ENCODE measurements at places on chromosomes 1 and 21.

- DNase-seq, result no peak
Measured at GRCh38 chr21:33308586-33309490, 15.9 kb upstream of the IFNAR1 start.

- DNase-seq, result no peak
Measured at GRCh38 chr1:109564194-109564878, 15.9 kb downstream of the GNAI3 start.

DNA sequence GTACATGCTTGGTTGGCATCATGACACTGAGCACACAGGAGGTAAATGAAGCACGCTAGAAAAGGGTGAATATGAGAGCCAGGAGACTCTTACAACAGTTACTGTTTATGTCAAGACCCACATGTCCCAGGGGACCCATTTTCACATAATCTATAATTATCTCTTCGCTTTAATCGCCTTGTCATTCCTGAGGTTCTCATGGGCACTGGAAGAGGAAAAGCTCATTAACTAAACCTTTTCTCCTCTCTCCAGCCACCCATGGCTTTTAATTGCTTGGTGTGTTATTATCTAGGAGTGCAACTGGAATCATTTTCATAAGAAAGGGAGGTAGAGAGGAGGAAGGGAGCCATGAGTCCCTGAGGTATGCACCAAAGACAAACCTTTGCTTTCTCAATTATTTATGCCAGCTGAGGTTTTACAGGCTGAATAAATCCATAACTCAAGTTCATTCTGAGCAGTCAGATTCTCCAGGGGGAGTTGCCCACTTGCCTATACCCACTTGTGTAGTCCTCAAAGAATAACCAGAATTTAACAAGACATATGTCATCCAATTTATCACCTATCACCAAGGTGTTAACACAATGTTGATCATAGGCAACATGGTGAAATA lies 77.4 kb downstream of the ACBD6 start:
- no peak for DNase-seq

GRCh38 chr1:159248311-159248710 lies 43.6 kb downstream of the ACKR1 start:
- DNase-seq, result no peak

DNA sequence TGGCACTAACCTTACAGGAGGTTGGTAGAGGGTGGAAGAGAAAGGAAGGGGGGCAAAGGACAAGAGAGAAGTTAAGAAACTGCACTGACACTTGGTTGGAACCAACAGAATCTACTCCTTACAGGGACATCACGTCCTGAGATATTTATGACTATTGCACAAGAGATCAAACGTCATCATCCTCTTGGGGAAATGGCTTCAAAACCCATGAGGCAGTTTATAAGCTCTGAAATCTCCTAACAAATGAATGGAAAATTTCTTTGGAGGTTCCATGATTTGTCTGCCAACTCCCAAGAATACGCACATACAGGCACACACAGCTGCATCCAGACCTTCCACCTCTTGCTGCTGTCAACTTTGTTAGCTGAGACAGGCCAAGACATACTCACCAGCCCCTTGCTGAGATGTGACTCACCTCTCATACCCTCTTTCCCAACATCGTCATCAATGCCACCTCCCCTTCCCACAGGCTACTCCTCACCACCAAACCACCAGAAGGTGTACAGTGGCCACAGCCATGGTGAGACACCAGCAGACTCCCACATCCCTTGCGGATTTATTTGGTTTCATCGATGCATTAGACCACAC lies 135.5 kb downstream of the SETD4 start:
- DNase-seq, result no peak

GRCh38 chr21:34513129-34513675 lies 1.2 kb upstream of the KCNE1 start:
- no peak for DNase-seq

DNA sequence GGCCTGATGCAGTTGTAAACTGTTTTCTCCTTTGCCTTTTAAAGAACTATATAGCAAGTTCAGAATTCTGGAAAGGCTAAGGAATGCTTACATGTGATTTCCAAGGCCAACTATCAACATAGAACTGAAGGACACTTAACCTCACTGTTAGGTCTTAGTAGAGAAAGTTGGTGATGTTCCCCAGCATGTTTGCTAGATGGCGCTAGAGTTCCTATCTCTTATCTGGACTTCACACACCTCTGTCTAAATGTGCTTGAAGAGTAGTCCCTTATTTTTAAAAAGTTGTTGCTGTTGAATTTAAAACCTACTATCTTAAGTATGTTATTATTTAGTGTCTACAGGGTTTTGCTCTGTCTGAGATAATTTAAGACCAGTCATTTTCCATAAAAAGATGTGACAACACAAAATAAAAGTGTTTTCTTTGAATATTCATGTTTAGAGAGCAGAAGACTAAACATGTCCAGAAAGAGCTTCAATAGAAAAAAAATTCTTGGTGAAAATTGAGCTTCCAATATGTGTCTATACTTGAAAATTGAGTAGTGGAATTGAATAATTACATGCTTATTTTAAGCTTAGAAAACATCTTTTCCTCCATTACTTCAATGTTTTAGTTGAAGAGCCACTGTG lies 237.3 kb downstream of the S1PR1 start:
- DNase-seq, result no peak

GRCh38 chr1:232127190-232127589 lies 500.6 kb downstream of the DISC1 start:
- DNase-seq, result no peak

DNA sequence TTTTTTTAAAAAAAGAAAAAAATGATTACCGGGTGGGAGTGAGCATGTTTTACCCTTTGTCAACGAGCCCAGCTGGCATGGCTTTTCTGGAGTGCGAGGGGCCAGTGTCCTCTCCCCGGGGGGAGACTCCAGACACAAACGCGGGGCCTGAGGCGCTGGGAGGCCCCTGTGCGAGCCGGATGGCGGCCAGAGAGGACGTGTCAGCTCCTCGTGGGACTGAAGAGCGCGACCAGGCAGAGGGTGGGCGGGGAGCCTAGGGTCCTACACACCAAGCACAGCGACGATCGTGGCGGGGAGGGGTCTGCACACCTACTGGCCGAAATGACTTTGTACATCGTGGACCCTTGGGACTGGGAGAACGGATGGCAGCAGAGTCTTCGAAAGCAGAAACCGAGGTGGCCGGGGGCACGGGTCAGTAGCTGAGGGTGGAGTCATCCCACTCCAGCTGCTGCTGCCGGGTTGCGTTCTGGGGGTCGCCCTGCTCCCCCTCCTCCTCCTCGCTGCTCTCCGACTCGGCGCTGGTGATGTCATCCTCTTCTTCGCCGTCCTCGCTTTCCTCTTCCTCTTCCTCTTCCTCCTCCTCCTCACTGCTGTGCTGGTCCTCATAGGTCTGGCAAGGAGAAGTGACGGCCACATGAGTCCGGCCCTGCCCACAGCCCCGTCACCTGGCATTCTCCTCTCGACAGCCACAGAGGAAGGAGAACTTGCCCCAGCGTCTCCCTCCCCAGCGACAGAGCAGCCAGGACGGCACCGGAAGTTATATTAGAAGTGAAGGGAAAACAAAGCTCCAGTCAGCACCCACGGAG lies 78.8 kb downstream of the PIK3CD start:
- no peak for DNase-seq

- no peak for DNase-seq
Measured at GRCh38 chr1:178693366-178693765, 31.7 kb upstream of the RALGPS2 start.

GRCh38 chr1:85838238-85838637 lies 130.0 kb upstream of the ZNHIT6 start:
- DNase-seq, result no peak

DNA sequence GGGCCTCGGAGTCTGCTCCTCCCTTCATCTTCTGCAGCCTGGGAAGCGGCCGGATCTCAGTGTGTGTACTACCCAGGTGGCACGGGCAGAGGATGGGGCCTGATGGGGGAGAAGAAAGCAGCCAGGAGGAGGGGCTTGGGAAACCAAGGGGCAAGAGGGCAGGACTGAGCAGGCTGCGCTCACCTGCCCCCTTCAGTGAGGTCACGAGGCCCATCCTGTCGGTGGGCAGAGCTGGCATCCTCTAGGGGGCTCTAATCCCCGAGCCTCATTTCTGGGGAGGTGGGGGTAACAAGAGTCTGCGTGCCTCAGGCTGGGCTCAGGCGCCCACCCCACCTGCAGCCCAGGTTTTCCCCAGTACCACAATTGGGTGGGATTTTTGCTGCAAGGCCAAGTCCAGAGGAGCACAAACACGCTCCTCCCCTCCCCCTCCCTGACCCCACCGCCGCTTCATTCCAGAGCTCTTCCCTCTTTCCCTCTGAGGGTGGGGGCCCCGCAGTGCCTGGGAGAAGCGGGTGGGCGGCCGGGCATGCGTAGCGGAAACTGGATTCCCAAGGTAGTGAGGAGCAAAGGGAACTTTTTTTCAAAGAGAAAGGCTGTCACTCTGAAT lies 1.8 kb upstream of the WNT3A start:
- DNase-seq, result no peak

DNA sequence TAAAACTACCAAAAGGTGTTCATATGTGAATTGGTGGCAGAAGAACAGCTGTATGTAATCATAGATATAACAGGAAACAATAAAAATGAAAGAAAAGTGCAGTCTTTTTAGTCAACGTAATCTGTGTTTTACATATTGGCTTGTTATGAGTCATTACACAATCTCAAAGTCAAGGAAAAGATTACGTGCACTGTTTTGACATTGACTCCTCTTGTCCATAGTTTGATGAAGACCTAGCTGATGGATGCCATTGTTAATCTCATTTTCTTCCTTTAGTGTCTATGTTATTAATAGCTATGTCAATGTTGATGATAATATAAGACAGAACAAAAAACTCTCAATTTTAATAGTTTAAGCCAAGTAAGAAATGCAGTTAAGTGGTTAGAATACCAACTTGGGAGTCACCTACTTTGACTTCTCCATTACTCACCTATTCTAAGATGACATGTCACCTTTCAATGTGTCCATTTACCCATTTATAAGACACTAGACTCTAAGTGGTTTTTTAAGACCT lies 84.5 kb upstream of the SAMSN1 start:
- DNase-seq, result no peak

- no peak for DNase-seq
Measured at GRCh38 chr1:68183895-68184294, 48.4 kb downstream of the WLS start.

- DNase-seq, result no peak
Measured at GRCh38 chr1:156823210-156823790, 6.7 kb upstream of the SH2D2A start.

- DNase-seq, result no peak
Measured at GRCh38 chr1:22755641-22756040, 45.0 kb downstream of the EPHB2 start.

DNA sequence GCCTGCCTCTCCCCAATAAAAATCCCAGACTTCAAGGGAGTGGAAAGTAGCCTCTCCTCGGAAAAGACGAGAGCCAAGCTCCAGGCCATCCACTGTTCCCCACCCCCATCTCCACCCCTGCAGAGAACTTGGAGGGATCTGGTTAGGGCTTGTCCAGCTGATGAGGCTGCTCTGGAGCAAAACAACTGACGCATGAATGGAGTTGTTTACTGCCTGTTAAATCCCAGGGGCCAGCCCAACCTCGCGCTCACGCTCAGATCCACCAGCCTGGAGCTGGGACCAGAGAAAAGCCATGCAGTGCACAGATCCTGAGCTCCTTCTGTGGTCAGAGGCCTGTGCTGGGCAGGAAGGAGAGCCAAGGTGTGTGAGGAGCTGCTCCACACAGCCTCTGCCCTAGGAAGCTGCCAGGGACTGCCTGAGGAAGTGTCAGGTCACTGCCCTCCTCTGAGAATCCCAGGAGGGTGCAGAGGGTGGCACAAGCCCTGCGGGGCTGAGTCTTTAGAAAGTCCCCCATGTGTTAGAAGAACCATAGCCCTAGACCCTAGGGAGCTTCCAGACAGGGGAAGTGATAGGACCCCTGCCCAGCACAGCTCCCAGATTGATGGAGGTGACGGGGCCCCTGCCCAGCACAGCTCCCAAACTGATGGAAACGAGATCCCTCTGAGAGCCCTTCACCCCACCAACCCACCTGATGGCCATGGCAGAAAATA lies 109.0 kb upstream of the IPO9 start:
- DNase-seq, result no peak

- peak; percentile 80 for DNase-seq
Measured at GRCh38 chr1:70353601-70354331, 756 bp downstream of the ANKRD13C start.

- DNase-seq, result no peak
Measured at GRCh38 chr21:37208056-37208721, 58.9 kb downstream of the VPS26C start.

DNA sequence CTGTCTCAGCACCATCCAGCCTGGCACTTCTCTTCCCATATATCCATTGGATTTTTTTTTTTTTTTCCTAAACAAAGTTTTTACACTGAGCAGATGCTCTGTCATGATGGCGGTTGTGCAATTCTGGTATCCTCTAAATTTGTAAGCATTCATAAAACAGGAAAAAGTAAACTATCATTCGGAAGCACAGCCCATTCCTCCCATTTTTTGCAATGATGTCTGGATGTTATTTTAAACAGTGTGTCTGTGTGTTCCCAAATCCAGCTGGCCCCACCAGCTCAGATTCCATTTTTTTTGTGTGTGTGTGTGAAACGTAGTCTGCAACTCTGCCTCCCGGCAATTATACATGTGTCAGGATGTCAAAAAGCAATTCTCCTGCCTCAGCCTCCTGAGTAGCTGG lies 33.5 kb downstream of the PDPN start:
- DNase-seq, result no peak

GRCh38 chr1:182851825-182852224 lies 12.7 kb downstream of the DHX9 start:
- no peak for DNase-seq

DNA sequence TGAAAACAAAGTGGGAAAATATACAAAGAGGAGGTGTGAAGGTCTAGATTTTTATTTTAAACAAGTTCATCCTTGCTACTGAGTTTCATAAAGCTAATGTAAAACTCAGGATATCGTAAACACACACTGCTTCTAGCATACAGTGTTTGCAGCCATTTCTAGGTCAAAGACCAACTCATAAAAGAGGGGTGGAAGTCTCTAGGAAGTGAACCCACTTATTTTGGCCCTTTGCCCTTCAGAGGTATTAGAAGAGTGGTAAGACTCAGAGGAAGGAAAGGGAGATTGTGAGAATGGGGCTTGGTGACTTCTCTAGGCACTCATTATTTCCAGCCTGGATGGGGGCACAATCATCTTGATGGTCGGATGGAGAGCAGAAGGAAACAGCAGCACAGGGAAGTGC lies 91.2 kb downstream of the TNFSF18 start:
- DNase-seq, result no peak

DNA sequence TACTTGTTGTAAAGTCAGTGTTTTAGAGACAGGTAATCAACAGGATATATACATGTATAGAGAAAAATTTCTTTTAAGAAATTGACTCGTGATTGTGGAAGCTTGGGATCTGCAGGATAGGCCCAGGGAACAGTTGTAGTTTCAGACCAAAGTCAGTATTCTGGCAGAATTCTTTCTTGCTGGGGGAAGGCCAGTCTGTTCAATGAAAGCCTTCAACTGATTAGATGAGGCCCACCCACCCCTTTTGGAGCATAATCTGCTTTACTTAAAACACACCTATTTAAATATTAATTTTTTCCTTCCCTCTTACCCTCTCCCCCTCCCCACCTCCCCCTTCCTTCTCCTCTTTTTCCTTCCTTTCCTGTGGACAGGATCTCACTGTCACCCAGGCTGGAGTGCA lies 48.0 kb downstream of the FNBP1L start:
- DNase-seq, result no peak
